Naive B cell (primary cell): ENCODE measurements at places on chromosomes 6 and 20. TPM values are rescaled to one million over a fixed set of nuclear protein-coding genes. Genes with fewer than 3 reads are reported as not detected.

DNA sequence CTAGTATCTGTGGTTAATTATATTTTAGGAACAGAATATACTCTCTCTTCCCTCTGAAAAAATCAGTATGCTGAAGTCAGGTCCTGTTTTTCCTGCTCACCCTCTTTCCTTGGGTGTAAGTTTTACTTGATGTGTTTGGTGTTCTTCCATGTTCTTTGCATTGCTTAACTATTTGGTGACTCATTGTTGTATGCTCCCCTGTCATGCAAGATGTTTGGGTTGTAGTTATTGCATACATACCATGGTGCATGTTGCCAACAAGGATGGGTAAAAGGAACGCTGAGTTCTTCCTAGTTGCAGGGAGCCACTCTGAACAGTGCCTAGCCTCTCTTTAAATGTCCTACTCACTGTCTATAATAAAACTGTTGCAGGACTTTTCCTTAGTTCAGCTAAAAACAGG is 207.9 kb upstream of the LAMP5 start:
- no peak for DNase-seq

- no peak for DNase-seq
Measured at GRCh38 chr6:16437984-16438383, 199.6 kb downstream of the GMPR start.

DNA sequence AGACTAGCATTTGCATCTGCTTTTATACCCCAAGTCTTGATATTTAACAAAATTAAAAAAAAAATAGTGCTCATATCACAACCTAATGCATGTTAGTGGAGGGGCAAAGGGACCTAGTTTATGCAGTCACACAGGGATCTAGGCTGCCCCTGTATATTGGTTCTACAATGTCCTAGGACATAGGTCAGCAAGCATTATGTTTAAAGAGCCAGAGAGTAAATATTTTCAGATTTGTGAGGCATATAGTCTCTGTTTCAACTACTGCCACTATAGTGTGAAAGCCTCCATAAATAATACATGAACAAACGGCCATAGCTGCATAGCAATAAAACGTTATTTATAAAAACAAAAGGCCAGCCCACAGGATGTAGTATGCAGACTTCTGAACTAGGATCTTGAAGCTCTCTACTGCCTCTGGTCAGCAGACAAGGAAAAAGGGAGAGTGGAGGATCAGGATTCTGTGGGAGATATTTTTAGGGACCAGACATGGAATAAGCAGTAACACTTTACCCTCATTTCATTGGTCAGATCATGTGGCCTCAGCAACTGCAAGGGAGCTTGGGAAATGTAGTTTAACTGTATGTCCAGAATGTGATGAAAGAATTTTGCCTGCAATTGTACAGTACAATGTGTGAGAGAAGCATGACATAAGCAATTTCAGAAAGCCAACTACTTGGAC is 414.2 kb upstream of the SPTLC3 start:
- DNase-seq = no peak

DNA sequence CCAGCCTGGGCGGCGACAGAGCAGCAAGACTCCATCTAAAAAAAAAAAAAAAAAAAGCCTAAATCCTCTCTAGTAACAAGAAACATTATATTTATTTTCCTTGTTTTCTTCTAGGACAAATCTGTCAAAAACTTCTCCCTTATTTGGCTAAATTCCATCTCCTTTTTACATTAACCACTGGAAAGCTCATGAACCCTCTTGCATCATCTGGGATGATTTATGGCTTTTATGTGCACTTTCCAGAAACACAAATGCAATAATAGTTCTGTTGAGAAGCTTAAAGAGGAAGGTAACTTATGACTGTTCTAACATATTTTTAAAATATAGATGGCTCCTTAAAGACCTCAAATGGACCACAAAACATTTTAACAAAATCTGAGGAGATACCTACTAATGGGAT is 526.1 kb upstream of the SPTLC3 start:
- no peak for DNase-seq

NKAPL gene
- polyA plus RNA-seq = 0.25 TPM

DNA sequence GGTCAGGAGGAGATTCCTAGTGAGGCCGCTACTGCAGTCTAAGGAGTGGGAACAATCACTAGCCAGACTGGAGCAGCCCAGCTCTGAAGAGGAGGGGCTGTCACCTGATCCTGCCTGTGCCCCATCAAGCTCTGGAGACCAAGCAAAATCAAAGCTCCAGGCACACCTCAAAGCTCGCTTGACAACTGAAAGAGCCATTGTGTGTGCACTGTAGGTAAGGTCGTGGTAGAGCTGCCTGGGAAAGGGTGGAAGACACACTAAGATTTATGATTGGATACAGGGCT is 58.2 kb downstream of the CSE1L start:
- no peak for DNase-seq

DNA sequence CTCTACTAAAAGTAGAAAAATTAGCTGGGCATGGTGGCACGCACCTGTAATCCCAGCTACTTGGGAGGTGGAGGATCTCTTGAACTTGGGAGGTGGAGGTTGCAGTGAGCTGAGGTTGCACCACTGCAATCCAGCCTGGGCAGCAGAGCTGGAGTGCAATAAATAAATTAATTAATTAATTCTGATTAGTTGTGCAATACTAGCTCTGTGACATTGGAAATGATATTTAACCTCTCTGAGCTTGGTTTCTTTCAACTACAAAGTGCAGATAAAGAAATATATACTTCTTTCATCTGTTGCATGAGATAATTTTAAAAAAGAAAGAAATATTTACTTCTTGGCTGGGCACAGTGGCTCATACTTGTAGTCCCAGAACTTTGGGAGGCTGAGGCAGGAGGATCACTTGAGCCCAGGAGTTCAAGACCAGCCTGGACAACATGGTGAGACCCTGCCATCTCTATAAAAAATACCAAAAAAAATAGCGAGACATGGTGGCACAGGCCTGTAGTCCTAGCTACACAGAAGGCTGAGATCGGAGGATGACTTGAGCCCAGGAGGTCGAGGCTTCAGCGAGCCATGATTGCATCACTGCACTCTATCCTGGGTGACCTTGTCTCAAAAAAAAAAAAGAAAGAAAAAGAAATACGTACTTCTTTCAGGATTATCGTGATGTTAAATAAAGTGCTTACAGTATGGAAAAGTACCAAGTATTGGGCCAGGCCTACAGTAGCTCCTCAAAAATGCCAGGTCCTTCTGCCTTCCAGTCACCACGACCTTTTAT is 15.6 kb upstream of the TBCC start:
- no peak for DNase-seq

GRCh38 chr6:6683969-6684833 is 95.7 kb downstream of the LY86 start:
- no peak for DNase-seq

GRCh38 chr6:139325686-139326085 is 33.9 kb upstream of the TXLNB start:
- DNase-seq = no peak

- DNase-seq = no peak
Measured at GRCh38 chr6:44228433-44228832, 5.0 kb downstream of the SLC29A1 start.

DNA sequence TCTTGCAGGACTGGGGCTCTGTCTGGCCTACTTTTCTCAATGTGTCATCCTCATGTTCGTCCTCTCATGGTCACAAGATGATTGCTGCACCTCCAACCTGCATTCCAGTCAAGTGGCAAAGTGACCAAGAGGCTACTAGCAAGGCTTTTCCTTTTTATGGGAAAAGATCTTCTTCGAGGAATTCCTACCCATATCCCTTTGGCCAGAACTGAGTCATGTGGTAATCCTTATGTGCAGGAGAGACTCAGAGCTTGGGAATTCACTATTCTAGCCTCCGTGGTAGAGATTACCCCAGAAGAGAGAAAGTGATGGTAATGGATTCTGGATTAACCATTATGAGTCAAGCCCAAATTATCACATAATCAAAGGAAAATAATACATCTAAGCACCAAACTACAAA is 162.7 kb downstream of the KCNQ5 start:
- DNase-seq = no peak
